CD4-positive, alpha-beta memory T cell (primary cell): ENCODE measurements at places on chromosomes 2 and 18. TPM values are rescaled to one million over a fixed set of nuclear protein-coding genes. Genes with fewer than 3 reads are reported as not detected.

The GMPPA gene
- total RNA-seq, result 45.2 TPM

The RAB6C gene
- 0.11 TPM for total RNA-seq

The PARD3B gene
- total RNA-seq, result 1.3 TPM

The LRRTM1 gene
- not detected for total RNA-seq

The CNNM4 gene
- 6.7 TPM for total RNA-seq

The GPBAR1 gene
- 1.2 TPM for total RNA-seq

The CD8A gene
- 1.9 TPM for total RNA-seq

The SP5 gene
- not detected for total RNA-seq

The ARHGAP28 gene
- not detected for total RNA-seq

The PROKR1 gene
- total RNA-seq, result not detected

The MC5R gene
- not detected for total RNA-seq

The PKDCC gene
- total RNA-seq, result not detected

The HOXD9 gene
- total RNA-seq, result not detected

The HOXD11 gene
- not detected for total RNA-seq
